Thymus (tissue), 14 donors: ENCODE measurements at places on chromosomes 3 and 15. TPM values are rescaled to one million over a fixed set of nuclear protein-coding genes. Genes with fewer than 3 reads are reported as not detected.

SLC24A5 gene
- 0.07 TPM for polyA plus RNA-seq

GRCh38 chr3:187740421-187741399, 4.6 kb downstream of the BCL6 start:
- DNase-seq, result peak; percentile 74

USP19 gene
- 25.2 TPM for polyA plus RNA-seq

DNA sequence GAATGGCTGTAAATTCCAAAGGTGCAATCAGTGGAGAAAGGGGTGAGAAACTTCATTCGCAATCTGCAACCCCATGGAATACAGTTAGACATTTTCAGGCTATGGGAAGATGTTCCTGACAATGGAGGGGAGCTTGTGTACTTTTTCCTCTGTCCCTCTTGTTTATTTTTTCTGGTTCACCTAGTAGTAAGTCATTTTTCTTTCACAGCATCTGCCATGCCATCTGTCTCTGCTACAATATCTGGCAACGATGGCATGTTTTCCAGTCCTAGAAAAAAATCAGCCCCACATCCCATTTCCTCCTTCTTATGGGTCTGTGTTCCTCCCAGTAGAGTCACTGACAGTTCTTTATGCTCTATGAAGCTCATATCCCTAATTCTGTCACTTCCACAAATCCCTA, 76.0 kb downstream of the SSR3 start:
- no peak for DNase-seq

GRCh38 chr3:160879859-160880258, 123.8 kb downstream of the PPM1L start:
- no peak for DNase-seq

DNA sequence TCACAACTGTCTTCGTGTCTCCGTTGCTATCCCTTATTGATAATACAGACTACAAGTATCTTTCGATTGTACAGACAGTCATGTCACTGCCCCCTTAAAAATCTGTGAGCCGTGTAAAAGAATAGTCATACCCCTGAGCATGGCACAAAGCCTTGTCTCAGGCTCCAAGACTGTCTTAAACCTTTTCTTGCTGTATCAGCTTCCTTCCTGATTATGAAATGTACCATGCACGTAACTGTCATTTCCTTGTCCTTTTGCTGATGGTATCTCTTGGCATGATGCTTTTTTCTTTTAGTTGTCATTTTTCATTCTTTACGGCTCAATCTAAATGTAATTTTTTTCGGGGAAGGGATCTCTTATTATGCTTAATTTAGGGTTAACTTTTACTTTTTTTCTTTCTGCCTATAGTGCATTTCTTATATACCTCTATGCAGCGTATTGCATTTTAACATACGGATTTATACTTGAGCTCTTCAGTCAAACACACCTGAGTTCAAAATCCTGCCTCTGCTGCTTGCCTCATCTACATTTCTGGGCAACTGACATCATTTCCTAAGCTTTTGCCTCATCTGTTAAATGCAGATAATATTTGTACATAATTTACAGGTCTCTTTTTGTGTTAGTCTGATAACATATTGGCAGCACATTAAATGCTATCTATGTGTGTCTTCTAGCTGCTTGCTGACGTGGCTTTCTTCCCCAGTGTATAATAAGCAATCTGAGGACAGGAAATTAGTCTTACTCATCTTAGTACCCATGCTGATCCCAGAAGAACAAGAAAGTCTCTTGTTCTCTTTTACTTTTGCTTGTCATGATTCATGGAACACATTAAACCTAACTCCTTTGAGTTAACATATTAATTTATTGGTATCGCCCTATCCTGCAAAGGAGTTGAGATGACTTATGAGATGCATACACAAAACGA, 57.3 kb downstream of the ROBO2 start:
- no peak for DNase-seq

DNA sequence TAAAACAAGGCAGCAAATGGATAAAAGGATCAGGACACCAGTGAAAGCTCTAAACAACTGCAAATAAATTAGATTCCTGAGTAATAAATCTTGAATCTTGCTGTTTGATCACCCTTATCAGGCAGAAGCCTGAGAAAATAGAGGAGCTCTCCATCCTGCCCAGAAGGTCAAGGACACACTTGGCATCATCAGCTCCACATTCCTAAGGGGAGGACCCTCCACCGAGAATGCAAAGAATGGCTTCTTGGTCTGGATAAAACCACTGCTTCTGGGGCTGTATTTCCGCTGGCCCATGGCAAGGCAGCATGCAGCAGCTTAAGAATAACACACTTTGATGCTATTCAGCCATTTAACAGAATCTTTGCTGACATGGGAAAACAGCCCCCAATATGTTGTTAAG, 108.9 kb upstream of the TSC22D2 start:
- DNase-seq, result no peak

DNA sequence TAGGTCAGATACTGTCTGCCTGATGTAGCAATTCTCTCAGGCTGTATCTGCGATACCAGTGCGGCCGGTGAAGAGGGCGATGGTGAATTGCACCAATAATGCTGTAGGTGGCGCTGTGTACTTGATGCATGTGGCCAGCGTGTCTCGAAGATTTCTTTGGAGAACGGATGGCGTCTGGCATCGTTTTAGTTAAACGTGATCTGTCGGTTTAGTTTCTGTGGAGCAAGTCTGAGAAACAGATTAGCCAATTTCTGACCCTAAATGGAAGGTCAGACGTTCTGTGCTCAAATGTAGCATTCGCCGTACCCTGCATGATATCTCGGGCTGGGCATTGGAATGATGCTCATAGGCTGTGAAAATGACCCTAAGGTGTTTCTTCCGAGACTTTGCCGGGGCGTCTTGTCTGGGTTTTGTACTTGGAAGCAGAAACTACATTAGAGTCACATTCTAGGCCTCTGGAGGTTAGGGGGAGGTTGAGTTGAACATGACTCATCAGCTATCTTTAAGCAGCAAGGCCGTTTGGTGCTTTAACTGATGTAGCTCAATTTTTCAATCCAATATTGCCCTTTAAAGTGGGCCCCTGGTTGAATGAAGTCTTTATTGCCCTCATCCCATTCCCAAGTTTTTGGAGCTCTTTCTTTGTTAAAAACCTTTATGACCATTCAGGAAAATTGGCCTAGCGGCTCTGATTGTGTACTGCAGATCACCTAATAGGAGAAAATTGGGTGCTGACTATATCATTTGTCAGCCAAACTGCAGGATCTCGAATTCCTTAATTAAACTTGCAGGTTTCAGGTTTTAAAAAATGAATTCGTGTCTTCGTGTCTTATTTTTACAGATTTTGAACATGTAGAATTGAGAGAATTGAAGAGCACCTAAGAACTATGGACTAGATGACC, 80.0 kb downstream of the SQOR start:
- no peak for DNase-seq

CASR gene
- 0.43 TPM for polyA plus RNA-seq

GRCh38 chr3:170999737-171000242, 26.7 kb downstream of the SLC2A2 start:
- no peak for DNase-seq

KCNMB3 gene
- 3.6 TPM for polyA plus RNA-seq

GRCh38 chr3:188925376-188925775, 246.4 kb upstream of the TPRG1 start:
- DNase-seq, result no peak

GOLGA6A gene
- polyA plus RNA-seq, result 0.09 TPM

DNA sequence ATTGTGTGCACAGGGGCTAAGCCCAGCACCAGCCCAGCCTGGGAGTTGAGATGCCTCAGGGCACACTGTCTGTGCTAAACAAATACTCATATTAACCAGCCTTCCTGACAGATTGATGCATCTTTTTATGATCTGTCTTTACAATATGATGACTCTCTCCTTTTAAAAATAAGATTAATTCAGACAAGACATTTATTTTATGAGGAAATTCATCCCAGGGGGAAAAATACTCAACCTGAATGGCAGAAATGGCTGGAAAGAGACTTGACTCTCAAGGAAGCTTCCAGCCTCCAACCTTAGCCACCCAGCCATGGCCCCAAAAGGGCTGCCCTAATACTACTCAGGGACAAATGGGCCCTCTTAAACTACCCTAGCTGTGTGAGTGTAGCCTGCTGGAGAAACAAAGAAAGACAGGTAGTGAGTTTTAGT, 46.9 kb downstream of the NOX5 start:
- DNase-seq, result no peak

DNA sequence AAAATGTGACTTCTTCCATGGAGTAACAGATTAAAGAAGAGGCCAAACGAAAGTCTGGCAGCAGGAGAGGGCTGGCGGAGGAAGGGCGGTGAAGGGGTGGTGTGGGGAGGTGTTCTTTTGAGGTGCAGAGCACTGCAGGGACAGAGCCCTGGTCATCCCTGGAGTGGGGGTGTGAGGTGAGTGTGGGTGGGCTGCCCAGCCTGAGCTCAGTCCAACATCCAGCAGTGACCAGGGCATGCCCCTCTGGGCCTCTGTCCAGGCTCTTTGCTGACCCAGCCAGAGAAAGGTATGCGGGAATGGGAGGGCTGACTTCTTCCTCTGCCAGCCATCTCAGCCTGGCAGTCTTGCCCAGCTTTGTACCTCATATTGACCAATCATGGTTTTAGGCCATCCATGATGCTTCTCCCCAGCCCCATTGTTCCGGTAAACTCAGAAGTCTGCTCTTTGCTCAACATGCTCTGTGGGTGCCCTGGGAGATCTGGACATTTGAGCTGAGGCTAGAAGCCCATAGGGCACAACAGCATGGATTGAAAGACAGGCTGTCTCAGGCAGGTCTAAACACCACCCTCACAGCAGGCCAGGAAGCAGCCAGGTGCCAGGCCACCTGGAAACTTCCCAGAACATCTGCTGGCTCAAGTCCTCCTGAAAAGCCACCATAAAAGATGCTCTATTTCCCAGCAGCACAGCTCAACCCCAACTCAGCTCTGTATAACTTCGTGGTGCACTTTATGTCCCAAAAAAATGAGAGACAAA, 25.9 kb upstream of the CXCR6 start:
- DNase-seq, result no peak

ZNF385D gene
- 1.7 TPM for polyA plus RNA-seq

TRH gene
- polyA plus RNA-seq, result 2.9 TPM

SAMMSON gene
- 0.05 TPM for polyA plus RNA-seq

GRCh38 chr3:46010519-46011113, 15.0 kb upstream of the FYCO1 start:
- no peak for DNase-seq

NEK10 gene
- polyA plus RNA-seq, result 0.87 TPM

DNA sequence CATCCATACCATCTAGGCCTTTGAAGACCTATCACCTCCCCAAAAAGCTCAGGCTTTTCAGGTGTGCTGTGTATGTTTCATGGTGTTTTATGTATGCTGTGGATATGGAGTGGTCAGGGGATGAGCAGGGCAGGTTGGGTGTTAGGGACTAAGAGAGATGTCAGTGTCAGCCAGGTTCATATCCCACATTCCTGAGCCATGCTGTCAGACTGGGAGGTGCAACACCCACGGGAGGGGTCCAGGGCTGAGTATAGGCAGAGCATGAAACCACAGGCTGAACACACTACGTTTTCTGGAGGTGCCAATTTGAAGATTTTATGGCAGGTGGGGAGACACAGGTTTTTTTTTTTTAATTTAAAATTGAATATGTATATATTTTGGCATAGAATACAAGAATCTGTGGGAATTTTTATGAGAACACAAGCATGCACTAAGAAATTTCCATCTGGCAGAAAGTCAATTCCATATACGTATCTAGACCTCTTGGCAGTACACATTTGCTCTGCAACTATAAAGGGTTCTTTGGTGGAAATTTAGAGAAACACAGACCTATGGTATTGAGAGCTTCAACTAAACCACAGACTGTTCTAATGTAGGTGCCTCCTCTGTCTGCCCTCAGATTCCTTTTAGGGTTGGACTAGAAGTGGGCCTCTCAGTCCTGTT, 101.9 kb upstream of the RNU6-1 start:
- no peak for DNase-seq

IL1RAP gene
- 5.7 TPM for polyA plus RNA-seq

DNA sequence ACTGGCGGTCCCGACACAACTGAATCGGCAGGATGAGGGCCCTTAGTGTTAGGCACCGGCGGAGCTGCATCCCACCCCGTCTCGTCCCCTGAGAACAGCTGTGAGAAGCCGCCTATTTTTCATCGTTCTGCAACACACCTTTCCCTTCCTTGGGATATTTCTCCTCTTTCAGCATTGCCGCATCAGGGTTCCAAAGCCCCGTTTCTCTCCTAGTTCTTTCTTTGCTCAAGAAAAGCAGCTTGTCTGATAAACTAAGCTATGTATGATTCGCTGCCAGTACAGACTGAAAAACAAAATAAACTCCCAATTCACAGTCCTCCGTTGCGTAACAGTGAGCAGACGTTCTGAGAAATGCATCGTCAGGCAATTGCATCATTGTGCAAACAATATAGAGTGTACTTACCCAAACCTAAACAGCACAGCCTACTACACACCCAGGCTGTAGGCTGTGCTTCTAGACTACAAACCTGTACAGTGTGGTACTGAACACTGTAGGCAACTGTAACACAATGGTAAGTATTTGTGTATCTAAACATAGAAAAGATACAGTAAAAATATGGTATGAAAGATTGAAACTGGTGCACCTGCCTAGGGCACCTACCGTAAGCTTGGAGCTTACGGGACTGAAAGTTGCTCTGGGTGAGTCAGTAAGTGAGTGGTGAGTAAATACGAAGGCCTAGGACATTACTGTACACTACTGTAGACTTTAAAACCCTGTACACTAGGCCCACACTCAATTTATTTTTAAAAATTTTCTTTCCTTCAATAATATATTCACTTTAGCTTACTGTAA, 8.9 kb upstream of the ADAMTS17 start:
- no peak for DNase-seq

DNA sequence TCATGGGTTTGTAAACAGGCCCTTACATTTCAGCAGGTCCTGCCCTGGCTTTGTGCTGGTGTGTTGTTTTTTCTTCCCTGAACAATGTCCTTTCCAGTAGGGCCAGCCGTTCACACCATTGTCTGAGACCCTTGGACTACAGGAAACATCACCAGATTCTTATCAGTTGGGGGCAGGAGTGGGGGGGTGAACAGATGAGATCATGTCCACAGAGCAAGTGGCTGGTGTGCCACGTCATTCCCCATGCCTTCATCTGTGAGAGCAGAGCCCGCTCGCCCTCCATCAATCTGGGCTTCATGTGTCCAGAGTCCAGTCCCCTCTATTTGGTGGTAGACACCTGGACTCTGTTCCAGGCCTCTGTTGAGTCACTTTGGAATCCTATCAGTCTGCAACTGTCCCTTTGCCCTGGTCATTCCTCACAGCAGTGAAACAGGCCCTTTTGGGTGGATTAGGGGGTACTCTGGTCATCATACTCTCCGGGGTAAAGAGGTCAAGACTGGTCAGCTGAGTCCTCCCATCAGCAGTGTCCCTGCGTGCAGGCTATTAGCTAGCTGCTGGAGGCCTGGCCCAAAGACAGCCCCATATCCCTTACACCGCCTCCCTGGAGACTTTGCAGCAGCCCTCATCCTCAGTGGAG, 15.0 kb downstream of the SEMA3G start:
- no peak for DNase-seq

DNA sequence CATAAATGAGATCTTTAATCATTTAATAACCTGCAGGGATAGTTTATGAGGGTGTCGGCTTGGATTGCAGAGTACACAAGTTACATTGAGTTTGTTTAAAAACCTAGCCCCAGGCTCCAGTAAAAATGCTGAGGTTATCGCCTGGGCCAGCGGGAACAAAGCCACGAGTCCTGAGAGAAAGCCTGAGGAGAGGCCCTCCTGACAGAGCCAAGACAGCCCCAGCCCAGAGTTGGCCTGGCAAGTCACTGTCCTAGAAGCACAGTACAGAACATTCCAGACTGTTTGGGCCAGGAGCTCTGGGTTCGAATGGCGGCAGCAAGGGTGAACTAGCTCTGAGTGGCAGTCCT, 32.4 kb downstream of the SEC61A1 start:
- DNase-seq, result no peak

- DNase-seq, result no peak
Measured at GRCh38 chr3:77871436-77871835, 831.5 kb downstream of the ROBO2 start.

- no peak for DNase-seq
Measured at GRCh38 chr15:74785194-74786032, 3.5 kb downstream of the CSK start.
